ENCODE measurements at places on chromosomes 5 and 9. TPM values are rescaled to one million over a fixed set of nuclear protein-coding genes. Genes with fewer than 3 reads are reported as not detected.

Gene LSM11
- 10.5 TPM for total RNA-seq

Gene ECSCR
- total RNA-seq, result 317 TPM

Gene SLC6A3
- total RNA-seq, result not detected

Gene PLAC8L1
- total RNA-seq, result not detected

Gene ATOX1
- 44.8 TPM for total RNA-seq

Gene SNX30
- total RNA-seq, result 11.3 TPM

Gene CCDC183
- 0.13 TPM for total RNA-seq

Gene PTPN3
- total RNA-seq, result 0.50 TPM

Gene CSF2
- not detected for total RNA-seq

Gene PCDHGA9
- 4.3 TPM for total RNA-seq

Gene SNX18
- total RNA-seq, result 46.7 TPM

Gene ATP10B
- not detected for total RNA-seq

Gene ARSK
- total RNA-seq, result 13.0 TPM

Gene SLC2A8
- 7.6 TPM for total RNA-seq

Gene PCDHA9
- 0.07 TPM for total RNA-seq

Gene CCNH
- total RNA-seq, result 155 TPM

Gene TCOF1
- 46.5 TPM for total RNA-seq

Gene C7
- total RNA-seq, result not detected

Gene POLR1E
- 30.7 TPM for total RNA-seq

Gene ZDHHC21
- total RNA-seq, result 61.3 TPM

Gene ALDOB
- total RNA-seq, result not detected

Gene KCNV2
- not detected for total RNA-seq

Gene PCDHB8
- 0.07 TPM for total RNA-seq

Gene CKMT2
- total RNA-seq, result not detected

Gene SLC4A9
- not detected for total RNA-seq

Gene SVEP1
- 0.14 TPM for total RNA-seq

Gene OMD
- total RNA-seq, result not detected

Gene TAF11L5
- not detected for total RNA-seq

All from thoracic aorta endothelial cell (primary cell).